Stimulated activated CD4-positive, alpha-beta T cell treated with anti-CD3 and anti-CD28 coated beads, Interleukin-4, amount 100 ng/mL, for 4 hours (primary cell): ENCODE measurements at places on chromosomes 4 and X.

- DNase-seq, result no peak
Measured at GRCh38 chrX:41490446-41490845, 43.3 kb downstream of the NYX start.

GRCh38 chr4:93313197-93313596 is 515.4 kb upstream of the ATOH1 start:
- no peak for DNase-seq

DNA sequence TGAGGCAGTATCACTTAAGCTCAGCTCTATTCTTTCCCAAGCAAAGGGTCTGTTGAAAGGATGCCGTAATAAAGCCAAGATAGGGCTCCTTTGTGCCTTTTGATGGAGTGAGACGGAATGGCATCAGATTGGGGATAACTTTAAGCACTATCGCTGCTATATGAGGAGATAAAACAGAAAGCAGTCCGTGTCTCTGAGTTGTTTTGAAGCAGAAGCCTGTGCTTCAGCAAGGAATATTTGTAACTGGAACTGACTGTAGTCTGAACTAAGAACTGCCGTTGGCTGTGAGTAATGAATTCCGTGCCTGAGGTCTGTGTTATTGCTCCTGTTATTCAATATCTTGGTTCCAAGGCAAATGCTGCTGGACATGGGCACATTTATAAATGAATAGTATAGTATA is 297.4 kb downstream of the ANKRD50 start:
- DNase-seq, result no peak

DNA sequence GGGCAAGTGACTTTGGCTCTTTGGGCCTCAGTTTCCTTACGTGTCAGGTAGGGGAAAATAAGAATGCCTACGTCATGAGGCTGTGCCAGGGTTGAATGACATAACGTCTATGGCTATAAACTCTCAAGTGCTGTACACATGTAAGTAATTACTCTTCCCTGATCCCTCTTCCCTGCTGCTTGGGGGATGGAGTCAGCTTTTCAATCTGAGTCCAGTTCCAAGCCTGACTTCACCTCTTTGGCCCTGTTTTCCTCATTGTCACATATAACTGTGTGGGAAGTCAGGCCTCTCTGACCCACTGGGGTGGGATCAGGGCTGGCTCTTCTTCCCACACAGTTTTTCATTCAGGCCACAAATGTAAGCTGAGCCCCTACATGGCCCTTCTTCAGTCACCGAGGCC is 11.4 kb upstream of the CITED1 start:
- DNase-seq, result no peak

DNA sequence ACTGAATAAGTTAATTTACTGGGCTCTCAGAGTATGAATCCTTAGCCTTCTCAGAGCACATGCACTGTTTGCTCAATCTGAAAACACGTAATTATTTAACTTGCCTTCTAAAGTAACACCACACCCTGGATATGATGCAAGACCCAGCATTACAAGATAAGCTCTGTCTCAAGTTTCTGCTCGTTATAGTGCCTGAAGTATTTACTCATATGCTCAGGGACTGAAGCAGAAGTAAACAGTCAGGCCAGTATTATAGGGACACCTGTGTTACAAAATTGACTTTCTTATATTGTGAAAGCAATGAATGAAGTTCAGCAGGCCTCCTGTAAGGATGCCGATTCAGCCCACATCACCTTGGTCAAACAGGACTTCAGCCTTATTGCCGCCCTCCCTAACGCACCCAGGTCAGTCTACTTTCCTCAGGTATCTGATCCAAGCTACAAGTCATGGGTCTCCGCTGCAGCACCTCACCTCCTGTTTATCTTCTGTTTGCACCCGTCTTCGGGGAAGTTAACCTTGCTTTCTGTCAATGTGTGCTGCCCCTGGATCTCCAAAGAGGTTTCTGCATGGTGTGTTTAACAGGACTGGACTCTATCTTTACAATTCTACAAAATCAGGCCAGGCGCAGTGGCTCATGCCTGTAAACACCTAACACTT is 42.8 kb upstream of the KLF3 start:
- DNase-seq, result no peak

GRCh38 chr4:85745939-85746338 is 271.0 kb downstream of the ARHGAP24 start:
- no peak for DNase-seq

DNA sequence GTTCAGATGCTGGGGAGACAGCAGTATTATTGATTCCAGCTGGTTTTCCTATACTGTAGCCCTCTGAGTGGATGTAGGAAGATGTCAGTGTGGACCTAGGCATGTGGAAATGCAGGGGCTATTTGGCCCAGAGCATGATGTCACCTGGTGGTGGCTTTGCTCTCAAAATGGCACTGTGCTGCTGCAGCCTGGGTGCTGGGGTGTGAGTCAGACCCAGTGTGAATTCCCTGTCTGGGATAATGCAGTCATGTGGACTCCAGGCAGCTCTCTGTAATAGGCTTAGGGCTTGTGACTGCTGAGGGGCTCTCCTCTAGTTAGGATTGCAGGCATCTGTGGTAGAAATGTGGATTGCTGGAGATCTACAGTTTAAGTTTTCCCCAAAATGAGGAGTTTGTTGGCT is 70.7 kb downstream of the DCAF8L2 start:
- no peak for DNase-seq

DNA sequence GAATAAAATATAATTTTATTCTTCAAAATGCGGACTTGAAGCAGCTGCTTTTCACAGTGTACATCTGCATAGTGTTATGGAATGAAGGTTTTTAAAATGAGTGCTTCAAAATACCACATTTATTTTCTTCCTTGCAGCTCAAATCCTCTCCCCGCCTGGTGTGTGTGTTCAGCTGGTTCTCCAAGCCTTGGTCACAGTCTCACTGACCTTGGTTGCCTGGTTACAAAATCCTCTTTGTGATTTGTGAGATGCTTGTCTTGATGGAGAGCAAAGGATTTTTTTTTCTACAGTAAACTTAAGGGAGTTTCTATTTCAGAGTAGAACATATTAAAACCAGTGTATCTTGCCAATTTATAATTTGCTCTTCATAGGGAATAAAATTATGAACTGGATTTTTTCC is 139.2 kb downstream of the PCDH18 start:
- no peak for DNase-seq

- DNase-seq, result no peak
Measured at GRCh38 chrX:73401591-73402266, 45.1 kb upstream of the CDX4 start.

DNA sequence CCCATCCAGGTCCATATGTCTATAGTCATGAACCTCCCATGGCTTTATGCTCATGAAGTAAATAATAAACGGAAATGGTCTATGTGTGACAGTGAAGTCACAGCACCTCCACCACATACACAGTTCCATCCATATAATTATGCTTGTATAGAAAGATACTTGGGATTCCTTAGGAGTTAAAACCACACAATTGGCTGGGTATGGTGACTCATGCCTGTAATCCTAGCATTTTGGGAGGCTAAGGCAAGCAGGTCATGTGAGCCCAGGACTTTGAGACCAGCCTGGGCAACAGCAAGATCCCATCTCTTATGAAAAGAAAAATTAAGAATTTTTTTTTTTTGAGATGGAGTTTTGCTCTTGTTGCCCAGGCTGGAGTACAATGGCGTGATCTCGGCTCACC is 55.6 kb upstream of the RBM47 start:
- no peak for DNase-seq

GRCh38 chrX:113202601-113203000 is 362.0 kb upstream of the AMOT start:
- DNase-seq, result no peak

DNA sequence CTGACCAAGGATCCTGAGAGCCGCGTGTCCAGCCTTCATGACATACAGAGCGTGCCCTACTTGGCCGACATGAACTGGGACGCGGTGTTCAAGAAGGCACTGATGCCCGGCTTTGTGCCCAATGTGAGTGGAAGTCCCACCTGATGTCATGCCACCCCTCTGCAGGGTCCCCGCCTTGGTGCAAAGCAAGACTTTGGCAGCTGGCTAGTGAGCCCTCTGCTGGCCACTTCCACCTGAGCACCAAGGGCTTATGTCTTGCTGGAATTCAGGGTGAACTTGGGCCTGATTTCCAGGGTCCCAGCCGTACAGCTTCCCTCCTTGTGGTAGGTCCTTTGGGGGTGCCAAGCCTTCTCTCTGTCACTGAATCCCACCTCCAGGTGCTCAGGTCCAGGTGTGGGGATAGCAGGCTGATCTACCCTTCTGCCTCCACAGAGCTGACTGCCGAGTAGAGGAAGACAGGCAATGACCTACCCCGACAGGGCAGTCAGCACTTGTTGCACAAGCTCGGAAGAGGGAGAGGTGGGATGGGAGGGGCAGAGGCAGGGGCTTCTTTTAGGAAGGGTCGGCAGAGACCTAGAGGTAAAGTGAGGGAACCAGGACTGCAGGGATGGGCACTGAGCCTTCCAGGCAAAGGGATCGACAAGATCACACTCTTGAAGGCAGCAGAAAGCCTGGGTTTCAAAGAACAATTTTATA is 248.1 kb downstream of the EVC2 start:
- DNase-seq, result peak; percentile 3

DNA sequence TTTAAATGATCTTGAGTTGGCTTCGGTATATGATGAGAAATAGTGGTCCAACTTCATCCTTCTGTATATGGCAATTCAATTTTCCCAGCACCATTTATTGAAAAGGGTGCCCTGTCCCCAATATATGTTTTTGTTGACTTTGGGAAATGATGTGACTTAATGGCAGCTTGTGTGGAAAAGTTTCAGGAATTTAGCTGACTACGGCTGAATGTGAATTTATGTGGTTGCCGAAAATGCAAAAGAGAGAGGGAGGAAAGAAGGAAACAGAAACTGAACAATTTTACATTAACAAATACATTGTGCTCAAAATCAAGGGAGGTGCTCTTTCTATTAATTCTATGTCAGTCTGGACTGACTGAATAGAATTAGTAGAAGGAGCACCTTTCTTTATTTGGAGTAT is 101.8 kb upstream of the CYSLTR1 start:
- no peak for DNase-seq

GRCh38 chrX:43456906-43457305 is 199.2 kb upstream of the MAOA start:
- DNase-seq, result no peak

GRCh38 chr4:1226144-1226481 is 22.8 kb downstream of the CTBP1 start:
- DNase-seq, result no peak
